ENCODE measurements at places on chromosomes 3 and 15.

- no peak for DNase-seq
Observed at GRCh38 chr3:31485196-31485595, 47.5 kb upstream of the STT3B start.

DNA sequence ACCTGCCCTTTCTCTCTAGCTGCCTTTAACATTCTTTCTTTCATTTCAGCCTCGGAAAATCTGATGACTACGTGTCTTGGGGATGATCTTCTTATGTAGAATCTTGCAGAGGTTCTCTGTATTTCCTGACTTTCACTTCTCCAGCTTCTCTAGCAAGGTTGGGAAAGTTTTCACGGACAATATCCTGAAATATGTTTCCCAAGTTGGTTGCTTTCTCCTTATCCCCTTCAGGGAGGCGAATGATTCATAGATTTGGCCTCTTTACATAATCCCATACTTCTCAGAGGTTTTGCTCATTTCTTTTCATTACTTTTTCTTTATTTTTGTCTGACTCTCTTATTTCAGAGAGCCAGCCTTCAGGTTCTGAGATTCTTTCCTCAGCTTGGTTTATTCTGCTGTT, 62.1 kb upstream of the CCDC54 start:
- DNase-seq, result no peak

DNA sequence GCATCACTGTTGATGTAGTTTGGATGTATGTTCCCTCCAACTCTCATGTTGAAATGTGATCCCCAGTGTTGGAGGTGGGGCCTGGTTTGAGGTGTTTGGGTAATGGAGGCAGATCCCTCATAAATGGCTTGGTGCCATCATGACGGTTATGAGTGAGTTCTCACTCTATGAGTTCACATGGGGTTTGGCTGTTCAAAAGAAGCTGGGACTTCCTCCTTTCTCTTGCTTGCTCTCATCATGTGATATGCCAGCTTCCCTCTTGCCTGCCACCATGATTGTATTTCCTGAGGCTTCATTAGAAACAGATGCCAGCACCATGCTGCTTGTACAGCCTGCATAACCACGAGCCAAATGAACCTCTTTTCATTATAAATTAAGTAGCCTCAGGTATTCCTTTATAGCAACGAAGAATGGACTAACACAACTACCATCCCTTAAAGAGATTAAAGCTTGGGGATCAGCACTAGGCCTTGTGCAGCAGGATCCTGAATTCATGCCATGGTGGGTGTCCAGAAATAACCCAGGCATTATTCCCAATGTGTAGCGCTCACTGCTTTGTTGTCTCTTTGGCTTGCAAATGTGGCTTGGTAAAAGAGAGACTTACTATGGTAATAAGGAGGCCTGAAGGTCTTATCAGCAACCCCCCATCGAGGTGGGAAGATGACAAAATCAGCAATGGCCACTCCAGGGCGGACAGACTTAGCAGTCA, 41.9 kb downstream of the NDUFB4 start:
- DNase-seq, result no peak

DNA sequence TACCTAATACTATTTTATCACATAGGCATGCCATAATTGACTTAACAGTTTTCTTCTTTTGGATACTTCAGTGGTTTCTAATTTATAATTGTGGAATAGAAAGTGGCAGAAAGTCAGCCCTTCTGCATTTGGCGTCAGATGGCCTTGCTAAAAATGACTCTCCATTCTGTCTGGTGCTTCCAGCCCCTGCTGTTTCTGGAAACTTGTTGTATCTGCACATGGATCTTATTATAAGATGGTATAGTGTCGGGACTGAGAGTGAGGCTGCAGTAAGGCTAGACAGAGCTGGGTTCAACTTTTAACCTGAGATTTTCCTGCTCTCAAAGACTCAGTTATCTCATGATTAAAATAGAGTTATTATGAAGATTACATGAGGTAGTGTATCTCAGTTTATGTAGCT, 74.8 kb upstream of the WDR72 start:
- no peak for DNase-seq

Data from uterus (tissue), 4 donors.